ENCODE measurements at places on chromosomes 5 and 9.
A peak's percentile ranks its signal among the peaks of the same experiment; 100 is the strongest.

GRCh38 chr5:107381189-107381856, 289.4 kb downstream of the EFNA5 start:
- peak; percentile 90 for DNase-seq

GRCh38 chr5:91296674-91297143, 86.4 kb downstream of the ARRDC3 start:
- peak; percentile 27 for DNase-seq

DNA sequence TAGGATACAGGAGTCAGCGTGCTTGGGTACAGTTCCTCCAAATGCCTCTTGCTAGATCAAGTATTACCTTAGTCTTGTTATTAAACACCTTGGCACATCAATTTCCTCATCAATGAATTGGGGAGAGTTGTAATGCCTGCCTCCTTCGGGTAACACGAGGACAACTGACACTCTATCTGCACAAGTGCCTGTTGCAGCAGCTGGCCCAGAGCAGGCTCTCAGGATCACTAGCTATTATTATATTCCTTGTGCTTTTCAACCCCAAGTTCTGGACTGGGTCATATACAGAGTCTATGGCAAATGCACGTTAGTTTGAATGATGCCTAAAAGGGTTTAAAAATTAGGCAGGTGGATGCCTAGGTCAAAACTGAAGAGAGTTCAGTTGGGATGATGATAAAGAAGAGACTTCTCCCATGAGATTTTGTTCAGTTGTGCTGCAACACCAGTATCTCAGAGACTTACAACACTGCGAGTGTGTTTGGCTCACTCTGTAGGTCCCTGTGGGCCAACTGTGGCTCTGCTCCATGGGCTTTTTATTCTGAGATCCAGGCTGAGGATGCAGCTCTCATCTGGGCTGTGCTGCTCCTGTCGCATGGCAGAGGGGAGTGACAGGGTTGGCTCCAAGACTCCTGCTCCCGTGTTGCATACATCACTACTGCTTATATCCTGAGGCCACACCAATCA, 41.1 kb upstream of the TEX48 start:
- no peak for DNase-seq

DNA sequence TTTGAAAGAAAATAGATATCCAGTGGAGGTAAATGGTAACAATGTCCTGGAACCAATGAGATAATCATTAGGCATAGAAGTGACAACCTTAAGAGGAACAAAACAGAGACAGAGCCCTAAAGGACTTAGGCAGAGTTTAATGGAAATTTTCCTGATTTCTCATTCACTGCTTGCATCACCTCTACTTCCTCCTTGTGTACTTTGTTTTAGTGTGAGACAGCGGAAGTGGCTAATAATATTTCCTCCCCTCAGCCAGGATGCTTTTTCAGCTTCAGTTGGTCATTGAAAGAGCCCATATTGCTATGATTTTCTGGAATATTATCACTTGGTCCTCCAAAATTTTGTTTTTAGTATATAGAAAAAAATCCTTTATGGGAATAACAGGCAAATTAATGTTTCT, 153.4 kb upstream of the MPDZ start:
- peak; percentile 53 for DNase-seq

- no peak for DNase-seq
Observed at GRCh38 chr5:2577312-2578036, 174.0 kb downstream of the IRX2 start.

GRCh38 chr5:106474066-106474465, 1196.7 kb downstream of the EFNA5 start:
- DNase-seq = no peak

- no peak for DNase-seq
Observed at GRCh38 chr5:55848783-55849182, 2.4 kb upstream of the IL31RA start.

DNA sequence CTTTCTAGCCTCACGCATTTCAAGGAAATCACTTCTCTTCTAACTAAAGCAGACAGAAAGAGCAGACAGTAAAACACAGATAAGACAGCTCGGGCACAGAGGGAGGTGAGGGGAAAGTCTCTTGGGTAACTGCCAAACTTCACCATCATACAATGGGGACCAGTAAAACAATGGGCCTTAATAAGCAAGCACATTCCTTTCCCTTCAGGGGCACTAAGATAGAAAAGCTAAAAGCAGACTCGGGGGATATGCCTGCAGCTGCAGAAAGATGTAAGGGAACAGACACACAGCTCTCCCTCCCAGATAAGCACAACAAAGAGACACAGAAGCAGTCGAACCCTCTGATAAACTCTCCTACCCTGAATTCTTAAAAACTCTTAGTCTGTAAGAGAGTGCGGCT, 15.6 kb upstream of the CKS2 start:
- DNase-seq = no peak
